Activated CD4-positive, alpha-beta memory T cell treated with anti-CD3 and anti-CD28 coated beads for 36 hours (primary cell): ENCODE measurements at places on chromosomes 6 and 20. TPM values are rescaled to one million over a fixed set of nuclear protein-coding genes. Genes with fewer than 3 reads are reported as not detected.

RBM38 gene
- total RNA-seq, result 73.4 TPM

GJA1 gene
- total RNA-seq, result not detected

C20orf204 gene
- total RNA-seq, result 3.1 TPM

CALHM5 gene
- total RNA-seq, result not detected

NEURL2 gene
- total RNA-seq, result 2.3 TPM

IDH3B gene
- 99.1 TPM for total RNA-seq

OXT gene
- 1.0 TPM for total RNA-seq

MDFI gene
- not detected for total RNA-seq

ESF1 gene
- 17.3 TPM for total RNA-seq

TEAD3 gene
- 1.8 TPM for total RNA-seq
